ENCODE measurements at places on chromosomes 3 and 15.

DNA sequence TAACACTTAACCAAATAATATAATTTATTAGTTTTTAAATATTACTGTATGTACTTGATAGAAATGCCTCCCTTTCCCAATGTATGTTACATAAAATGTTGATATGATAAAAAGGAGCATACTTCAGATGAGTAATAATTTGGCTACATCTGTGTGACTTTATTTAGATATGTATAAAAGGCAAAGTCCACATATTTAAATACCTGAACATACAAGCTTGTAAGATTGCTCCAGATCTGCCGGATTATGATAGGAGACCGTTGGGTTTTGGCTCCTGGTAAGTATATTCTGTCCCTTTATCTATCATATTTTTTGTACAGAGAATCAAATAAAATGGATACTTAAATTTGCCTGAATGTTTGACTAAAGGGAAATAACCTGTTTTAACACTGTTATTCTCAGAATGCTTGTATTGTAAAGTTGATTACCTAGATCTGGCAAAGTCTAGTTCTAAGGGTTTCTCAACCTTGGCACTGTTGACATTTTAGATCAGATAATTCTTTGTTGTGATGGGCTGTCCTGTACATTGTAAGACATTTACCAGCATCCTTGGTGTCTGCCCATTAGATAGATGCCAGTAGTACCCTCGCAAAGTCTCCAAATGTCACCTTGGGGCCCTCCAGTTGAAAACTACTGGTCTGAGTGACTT, 38.5 kb downstream of the LRCH3 start:
- no peak for DNase-seq

DNA sequence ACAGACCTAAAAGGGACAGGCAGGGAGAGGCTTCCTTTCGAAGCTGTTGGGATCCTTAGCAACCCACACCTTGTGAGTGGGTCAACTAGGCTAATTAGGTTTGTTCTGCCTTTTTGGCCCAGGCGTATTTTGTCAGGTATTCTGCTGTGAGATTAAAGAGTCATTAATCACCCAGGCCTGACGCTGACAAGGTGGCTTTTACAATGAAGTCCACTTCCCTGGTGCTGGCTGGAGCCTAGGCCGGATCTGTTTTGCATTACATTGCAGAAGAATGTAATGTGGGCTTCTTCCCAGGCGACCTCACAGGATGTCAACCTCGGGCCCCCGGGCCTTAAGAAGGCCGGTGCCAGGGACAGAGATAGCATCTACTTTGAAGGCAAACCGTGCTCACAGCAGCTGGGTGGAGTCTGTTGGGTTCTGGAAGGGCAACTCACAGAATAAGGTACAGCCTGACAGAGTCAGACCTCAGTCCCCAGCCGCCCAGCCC, 76.9 kb downstream of the HES1 start:
- peak; percentile 93 for DNase-seq

- DNase-seq = no peak
These were observed 458.0 kb downstream of the ZNF385D start for GRCh38 chr3:21292971-21293370.

GRCh38 chr15:99213187-99213811, 36.1 kb downstream of the TTC23 start:
- DNase-seq = peak; percentile 69

DNA sequence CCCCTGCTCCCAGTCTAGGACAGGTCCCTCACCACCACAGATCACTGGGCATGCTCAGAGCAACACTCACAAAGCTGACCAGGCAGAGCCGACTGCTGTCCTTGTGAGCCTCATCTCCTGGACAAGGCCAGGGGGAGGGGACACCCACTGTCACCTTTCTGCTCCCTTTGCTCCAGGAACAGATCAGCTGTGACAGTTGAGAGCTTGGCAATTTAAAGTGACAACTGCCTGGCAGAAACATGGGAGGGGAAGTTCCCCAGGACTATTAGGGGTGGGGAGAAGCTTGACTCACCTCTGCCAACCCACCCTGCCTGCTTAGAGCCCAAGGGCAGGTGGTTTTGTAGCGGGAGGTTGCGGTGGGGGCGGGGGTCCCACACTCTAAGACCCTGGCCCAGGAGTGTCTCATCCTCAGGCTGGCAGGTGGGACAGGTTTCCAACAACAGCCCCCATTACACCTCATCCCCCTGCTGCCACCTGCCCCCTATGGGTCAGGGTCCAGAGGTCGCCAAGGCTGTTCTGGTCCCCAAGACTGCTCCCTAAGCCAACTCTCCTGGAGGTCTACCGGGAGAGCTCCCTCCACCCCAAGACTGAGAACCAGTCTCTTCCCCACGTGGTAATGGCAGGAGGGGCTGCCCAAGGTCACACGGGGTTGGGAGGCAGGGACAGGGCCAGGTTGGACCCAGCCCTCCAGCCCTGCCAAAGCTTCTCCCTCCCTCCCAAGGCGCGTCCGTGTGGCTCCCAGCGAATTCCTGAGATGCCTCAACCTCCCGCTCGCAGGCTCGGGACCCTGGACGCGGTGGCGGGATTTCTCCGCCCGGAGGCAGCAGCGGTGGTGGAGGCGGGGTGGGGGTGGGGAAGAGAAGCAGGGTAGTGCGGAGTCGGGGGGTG, 80.4 kb downstream of the IQSEC1 start:
- peak; percentile 56 for DNase-seq

- no peak for DNase-seq
These were observed 29.9 kb upstream of the FLNB start for GRCh38 chr3:57978316-57978715.

DNA sequence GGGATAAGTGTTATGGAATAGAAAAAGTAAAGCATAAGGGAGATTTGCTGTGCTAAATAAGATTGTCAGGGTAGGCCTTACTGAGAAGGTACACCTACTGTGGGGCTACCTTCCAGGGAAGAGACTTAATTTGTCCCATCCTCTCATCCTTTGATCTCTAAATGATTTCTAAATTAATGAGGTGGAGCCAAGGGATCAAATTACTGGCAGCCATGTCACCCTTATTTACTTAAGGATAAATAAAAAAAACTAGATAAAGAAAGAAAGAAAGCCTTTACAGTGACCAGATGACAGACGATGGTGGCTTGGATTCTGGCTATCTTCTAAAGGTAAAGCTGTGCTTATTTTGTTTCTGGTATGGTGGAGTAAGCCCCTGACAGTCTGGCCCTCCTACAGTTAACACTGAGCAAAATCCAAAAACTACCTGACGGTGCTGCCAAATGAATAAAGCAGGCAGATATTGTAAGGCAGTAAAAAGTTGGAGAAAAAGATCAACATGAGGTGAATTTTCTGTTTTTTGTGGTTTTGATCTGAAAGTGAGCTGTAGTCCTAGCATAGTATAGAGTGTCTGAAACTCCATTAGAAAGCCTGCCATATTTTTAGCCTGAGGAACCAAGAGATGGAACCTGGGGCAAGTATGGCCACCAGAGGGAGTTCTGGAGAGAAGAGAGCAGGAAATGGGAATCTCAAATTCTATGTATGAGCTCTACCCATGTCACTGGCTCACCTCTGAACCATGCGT, 285.1 kb upstream of the MANF start:
- DNase-seq = no peak

- no peak for DNase-seq
These were observed 345.0 kb downstream of the ZNF385D start for GRCh38 chr3:21405671-21406667.

- DNase-seq = no peak
These were observed 22.3 kb upstream of the CFAP161 start for GRCh38 chr15:81111510-81112470.

DNA sequence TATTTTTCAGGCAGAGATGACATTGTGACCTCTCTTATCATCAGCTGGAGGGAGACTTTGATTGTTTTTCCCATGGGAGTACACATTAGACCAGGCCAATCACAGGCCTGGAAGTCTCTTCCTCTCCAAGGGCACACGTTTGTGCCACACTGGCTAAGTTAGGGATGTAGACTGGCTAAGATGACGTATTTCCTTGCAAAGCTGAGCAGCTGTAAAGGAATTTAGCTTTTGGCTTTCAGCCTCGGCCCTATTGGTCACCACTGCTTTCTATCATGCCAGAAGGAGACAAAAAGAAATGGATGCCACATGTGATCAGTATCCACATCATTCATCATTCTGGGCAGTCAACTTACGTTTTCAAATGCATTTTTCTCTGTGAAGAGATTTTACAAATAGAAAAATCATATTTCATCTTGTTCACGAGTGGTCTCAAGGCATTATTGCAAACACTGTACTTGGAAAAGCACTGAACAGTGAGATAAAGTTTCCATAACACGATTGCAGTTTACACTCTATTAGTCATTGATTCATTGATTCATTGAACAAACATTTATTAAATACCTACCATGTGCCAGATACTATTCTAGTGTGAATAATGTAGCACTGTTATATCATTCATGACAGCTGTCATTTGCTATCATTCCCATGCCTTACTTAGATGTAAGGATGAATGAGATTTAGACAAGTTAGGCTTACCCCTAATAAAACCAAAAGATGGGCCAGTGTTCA, 27.0 kb upstream of the RNF7 start:
- DNase-seq = no peak

DNA sequence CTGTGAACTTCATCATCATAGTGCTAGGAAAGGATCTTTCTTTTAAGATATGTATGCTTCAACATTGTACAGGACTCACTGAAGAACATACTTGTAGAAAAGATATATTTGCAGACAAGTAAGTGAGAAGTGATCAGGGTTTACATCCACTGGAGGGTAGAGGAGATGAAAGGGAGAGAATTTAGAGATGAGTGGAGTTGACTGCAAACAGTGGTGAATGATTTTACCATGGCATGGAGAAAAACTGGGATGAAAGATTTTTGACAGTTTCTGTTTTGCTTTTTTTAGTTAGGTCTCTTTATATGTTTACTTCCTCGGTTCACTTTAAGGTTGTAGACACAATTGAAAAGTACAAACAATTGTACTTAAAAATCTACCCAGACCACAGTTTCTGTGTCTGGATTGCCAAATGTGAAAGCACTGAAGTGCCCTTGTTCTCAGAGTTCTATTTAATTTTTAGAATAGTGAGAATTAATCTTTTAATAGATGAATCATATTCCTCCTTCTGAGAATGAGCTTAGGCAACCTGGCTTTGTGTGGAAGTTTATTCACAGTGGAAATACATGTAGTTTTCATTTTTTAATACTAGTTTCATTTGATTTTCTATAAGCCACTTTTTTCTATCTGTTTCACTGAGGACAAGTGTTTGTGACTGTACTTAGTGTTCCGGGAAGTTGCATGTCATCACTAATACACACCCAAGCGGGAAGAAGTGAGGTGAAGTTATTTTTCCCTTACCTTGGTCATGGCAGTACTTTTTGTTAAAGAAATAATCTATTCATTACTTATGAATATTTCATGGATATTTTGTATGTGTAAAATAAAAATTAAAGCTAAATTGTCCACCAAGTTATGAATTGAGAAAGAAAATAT, 1.8 kb upstream of the GPR171 start:
- DNase-seq = no peak

- no peak for DNase-seq
These were observed 356.5 kb upstream of the IL12A start for GRCh38 chr3:159632128-159632527.

- no peak for DNase-seq
These were observed 349.9 kb upstream of the TGFBR2 start for GRCh38 chr3:30256474-30256873.

GRCh38 chr15:90234096-90234988, at the start of gene GDPGP1:
GDPGP1 (plus strand) TSS chr15:90234209; CDS start chr15:90240909, 6,700 bp downstream.
- DNase-seq = no peak

DNA sequence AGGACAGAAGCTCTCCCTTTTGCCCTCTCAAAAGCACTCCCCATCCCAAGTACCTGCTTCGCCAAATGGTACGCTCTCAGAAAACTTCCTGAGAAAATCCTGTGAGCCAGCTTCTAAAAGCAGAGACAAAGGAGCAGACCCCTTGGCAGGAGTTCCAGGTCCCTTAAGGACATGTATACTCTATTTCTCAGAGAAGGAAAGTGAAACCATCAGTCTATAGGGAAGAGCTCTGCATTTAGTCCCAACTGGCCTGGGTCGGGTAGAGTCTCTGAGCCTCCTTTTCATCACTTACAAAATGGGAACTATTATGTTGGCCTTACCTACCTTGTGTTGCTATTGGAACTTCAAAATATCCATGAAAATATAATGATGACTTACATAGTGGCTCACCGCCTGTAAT, 19.7 kb downstream of the DAPK2 start:
- DNase-seq = no peak

DNA sequence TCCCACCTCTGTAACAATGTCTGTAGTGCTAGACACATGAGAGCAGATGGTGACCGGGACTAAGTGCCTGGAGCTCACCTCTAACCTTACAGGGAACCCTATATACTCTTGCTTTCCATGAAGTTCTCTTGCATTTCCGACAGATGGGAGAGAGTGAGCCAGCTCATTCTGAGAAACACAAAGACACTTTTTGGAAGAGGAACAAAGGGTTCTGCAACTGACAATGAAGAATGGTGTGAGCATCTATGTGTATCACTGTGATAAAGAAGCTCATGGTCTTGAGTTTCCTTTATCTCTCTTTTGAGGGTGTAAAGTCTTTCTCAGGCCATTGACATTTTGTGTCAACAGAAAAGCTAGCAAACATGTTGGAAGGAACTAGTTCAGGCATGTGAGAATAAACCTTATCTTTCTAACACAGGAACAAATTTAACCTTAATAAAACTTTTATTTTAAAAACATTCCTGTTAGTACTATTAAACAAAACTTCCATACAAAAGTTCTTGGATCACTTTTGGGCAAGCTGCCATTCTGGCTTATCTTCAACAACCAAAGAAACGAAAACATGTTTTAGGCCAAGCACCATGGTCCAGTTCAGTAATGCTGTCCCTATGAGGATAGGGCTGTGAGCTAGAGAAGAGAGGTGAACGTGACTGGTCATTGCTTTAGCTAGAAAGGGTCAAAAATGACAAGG, 142.7 kb downstream of the THRB start:
- no peak for DNase-seq

- DNase-seq = no peak
These were observed 39.9 kb upstream of the LRTM1 start for GRCh38 chr3:54967731-54968161.

DNA sequence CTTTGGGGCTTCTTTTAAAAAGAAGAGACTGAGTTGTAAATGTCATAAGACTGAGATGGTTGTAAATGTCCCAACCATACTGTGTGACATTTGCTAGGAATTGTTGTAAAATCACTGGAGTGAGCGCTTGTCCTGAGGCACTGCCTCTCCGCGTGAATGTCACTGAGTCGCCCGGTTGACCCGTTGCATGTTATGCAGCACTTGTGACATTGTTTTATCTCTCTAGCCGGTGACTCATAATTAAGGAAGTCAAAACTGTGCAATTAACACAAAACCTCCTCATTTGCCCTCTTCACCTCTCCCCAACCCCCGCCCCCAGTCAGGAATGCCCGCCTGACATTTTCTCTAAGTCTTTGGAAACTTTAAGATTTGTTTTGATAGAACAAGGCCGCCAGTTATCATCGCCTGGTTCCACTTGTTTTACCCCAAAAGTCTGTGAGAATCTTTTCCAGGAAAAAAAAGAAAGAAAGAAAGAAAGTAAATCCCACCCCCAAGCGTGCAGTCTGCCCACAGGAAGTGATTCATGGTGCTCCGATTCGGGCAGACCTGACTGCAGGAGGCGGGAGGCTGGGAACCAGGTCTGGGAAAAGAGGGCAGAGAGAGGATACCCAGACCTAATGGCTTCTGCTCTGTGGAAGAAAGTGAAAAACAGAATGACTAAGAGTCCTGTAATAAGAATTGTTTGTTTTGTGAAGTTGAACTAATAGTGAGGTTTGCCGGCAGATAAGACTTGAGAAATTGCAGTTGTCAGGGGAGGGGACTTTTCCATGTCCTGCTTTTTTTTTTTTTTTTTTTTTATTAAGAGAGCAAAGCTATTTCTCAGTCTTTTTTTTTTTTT, 84.8 kb downstream of the SMAD3 start:
- peak; percentile 97 for DNase-seq

GRCh38 chr3:50274371-50275104, 4.3 kb upstream of the LSMEM2 start:
- DNase-seq = peak; percentile 52

- DNase-seq = no peak
These were observed 249.5 kb downstream of the NAALADL2 start for GRCh38 chr3:175108613-175109151.
